ENCODE measurements at places on chromosomes 5 and 9. TPM values are rescaled to one million over a fixed set of nuclear protein-coding genes. Genes with fewer than 3 reads are reported as not detected.

DNA sequence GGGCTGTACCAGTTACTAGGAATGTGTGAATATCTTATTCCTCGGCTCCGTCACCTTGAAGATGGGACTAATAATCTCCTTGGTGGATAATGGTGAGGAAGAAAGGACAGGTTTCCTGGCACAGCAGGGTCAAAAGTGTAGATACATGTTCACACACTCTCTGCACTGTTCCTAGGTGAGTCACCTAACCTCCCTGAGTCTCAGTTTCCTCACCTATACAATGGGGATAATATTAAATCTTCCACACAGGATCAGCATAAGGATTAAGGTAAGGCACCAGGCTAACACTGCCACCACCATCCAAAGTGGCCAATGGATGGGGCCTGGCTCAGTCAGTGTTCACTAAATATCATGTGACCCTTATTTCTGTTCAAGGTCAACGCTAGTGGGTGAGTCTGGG is 66.9 kb downstream of the PSMB7 start:
- DNase-seq = no peak

SDHA gene
- 109 TPM for total RNA-seq

CARD9 gene
- total RNA-seq = 0.05 TPM

LCN15 gene
- not detected for total RNA-seq
